RWPE2 (cell line): ENCODE measurements at places on chromosomes 1 and 21.

DNA sequence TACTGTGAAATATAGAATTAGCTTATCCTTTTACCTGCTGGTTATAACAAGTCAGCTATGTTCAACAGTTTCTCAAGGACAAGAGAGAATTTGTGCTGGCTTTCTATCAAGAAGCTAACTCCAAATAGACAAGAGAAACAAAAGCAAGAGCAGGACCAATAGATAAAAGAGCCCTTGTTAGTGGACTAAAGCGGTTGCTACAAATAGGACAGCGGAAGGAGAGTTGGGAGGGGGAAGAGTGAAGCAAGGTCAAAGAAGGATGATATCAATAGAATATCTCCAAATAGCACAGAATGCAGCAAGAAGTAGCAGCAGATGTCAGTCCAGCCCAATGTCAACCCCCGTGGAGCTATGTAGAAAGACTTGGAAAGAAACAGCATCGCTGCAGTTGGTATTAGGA is 53.0 kb upstream of the AKT3 start:
- DNase-seq, result no peak

- DNase-seq, result no peak
These were observed 19.6 kb downstream of the BACE2 start for GRCh38 chr21:41187537-41188025.

DNA sequence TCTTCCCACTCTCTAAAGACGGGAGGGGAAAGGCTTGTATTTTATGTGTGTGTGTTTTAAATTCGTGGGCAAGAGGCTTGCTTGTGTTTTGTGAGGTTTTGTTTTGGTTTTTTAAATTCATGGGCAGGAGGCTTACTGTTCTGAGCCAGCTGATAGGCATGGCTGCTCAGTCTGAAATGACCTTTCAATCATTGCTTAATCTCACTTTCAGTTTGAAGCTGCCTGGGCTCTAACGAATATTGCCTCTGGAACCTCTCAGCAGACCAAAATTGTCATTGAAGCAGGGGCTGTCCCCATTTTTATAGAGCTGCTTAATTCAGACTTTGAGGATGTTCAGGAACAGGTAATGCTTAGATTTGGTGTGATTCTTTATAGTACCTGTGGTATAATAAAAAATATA is 20.3 kb upstream of the TXLNA start:
- no peak for DNase-seq

- no peak for DNase-seq
These were observed 7.4 kb downstream of the ZNF644 start for GRCh38 chr1:91014475-91014874.

GRCh38 chr1:246281639-246282038 is 225.4 kb downstream of the SMYD3 start:
- DNase-seq, result no peak

DNA sequence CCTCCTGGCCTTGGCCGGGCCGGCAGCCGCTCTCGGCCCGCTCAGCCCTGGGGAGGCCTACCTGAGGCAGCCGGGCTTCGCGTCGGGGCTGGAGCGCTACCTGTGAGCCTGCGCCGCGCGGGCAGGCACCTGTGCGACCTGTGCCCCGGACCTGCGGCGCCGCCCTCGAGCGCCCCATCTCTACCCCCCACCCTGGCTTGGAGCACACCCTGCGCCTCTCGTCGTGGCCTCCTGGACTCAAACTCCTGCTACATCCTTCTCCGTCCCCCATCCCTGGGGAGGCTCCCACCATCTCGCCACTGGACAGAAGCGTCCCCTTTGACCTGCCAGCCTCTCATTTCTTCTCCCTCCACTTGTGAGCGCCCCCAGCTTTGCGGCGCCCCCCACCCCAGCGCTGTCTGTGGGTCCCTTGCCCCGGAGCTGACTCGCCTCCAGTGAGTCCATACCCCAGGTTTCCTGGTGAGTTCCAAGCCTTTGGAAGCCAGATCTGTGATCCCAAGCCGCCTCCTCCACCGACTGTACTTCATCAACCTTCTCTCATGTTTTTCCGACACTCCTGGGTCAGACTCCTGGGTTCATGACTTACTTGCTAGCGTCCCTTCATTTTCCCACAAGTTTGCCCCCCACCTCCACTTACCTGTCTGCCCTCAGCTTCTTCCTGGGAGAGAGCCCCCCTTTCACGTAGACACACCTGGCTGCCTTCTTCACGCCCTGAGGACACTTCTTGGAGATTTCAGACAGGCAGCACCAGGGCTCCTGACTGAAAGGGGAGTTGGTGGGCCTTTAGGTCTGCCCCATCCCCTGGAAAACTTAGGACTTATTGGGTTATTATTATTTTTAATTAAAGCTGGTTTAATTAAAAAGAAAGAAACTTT is 1.3 kb downstream of the FOXE3 start:
- DNase-seq, result no peak

GRCh38 chr1:165954940-165955339 is 127.5 kb downstream of the UCK2 start:
- no peak for DNase-seq

DNA sequence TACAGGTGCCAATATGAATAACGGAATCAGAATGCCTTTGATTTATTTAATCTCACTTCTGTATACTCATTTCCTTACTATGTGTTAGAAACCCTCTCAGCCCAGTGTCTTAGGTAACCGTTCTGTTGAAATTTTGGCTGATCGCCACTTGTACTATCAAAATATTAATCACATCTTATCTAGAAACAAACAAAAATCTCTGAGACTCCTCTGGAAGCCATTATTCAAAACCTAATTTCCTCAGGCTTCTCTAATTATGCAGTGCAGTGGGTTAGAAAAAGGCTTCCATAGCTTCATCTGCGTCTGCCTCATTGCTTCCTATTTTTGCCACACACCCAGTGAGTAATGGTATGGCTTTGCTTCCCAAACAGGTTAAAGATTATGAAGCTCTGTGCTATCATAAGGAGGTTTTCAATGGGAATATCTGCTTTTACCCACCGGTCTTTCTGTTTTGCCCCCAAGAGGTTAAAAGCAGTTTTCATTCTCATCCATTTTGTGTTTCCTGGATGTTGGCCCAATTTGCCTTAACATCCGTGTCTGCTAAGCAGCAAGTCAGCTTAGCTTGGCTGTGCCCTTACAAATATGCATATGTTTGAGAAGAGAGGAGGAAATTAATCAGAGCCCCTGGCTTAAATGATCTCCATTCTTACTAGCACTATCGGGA is 129.6 kb downstream of the RYR2 start:
- no peak for DNase-seq
